ENCODE measurements at places on chromosomes 3 and 15. TPM values are rescaled to one million over a fixed set of nuclear protein-coding genes. Genes with fewer than 3 reads are reported as not detected.

GRCh38 chr3:68771681-68772080, 160.7 kb downstream of the TAFA4 start:
- DNase-seq: no peak

Gene CCR8
- not detected for total RNA-seq

GRCh38 chr15:83289160-83289559, 4.7 kb upstream of the BNC1 start:
- no peak for DNase-seq

DNA sequence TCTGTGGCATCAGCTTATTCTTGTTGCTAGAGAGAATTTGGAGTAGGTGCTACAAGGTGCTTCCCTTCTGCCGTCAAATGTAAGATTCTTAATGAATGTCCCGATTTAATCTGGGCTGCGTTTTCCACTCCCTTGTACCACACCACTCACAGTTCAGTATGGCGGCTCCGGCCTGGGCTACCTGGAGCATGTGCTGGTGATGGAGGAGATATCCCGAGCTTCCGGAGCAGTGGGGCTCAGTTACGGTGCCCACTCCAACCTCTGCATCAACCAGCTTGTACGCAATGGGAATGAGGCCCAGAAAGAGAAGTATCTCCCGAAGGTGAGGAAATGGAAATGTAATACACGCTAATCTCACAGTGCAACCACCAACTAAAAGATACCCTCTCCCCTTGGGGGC, 4.9 kb downstream of the IVD start:
- no peak for DNase-seq

Gene CYP1A1
- total RNA-seq: not detected

Gene ARF4
- 139 TPM for total RNA-seq

GRCh38 chr15:70867911-70868467, 14.0 kb upstream of the LARP6 start:
- DNase-seq: no peak

DNA sequence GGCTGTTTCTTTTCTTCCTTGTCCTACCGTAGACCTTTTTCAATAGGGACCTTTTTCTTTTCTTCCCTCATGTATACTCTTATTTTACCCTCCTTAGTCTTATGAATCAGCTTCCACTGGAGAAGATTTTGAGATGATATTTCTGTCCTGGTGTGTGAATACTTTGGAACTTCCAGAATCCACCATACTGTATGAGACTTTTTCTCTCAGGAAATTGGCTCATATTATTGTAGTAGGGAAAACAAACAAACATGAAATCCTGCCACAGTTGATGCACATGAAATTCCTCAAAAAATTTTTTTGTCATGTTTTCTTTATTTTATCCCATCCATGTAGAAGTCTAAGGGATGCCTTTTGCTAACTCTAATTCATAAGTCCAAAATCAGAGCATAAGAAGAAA, 289.3 kb upstream of the PLSCR5 start:
- no peak for DNase-seq

DNA sequence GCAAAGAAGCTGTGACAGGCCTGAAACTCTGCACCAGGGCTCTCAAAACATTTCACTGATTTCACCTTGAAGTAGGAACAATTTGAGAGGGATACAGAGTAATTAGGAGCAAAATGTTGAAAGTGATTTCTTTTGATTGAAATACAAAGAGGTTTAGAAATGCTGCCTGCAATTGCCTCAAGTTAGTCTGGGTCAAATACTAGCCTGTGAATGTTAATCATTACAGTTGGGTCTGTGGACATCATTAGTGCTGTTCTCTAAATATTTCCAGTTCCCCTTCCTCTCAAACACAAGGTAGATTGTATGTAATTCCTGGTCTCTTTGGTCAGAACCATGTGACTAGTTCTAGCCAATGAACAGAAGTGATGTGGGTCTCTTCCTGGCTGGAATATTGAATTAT, 152.3 kb upstream of the TSC22D2 start:
- no peak for DNase-seq

DNA sequence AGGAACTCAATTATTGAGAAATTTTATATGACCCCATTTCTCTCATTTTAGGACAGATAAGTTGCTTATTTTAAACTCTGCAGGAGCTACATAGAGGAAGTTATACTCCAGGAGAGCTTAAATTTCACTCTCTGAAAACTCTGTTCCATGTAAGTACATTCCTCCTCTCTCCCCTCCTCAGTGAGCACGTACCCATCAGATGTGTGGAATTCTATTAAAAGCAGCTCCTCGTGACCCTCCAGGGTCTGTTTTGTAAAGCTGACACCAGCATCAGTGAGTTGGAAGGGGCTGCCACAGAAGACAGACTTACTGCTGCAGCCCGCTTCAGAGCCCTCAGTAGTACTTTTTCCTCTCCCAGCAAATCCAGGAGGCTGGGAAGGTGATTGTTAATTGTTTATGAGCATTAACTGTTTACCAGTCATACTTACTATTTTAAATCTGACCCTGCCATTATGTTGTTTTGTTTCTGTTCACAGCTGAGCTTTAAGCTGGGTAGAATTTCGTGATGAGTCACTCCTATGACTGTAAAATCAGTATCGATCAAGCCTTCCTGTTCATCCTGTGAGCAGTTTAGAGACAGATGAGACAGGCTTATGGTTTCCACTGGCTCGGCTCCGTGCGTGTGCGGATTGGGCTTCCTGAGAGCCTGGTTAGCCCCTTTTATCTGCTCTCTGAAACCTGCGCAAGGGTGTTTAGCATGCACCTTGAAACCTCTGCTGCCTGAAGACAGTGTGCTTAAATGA, 20.4 kb downstream of the IGF1R start:
- DNase-seq: no peak

DNA sequence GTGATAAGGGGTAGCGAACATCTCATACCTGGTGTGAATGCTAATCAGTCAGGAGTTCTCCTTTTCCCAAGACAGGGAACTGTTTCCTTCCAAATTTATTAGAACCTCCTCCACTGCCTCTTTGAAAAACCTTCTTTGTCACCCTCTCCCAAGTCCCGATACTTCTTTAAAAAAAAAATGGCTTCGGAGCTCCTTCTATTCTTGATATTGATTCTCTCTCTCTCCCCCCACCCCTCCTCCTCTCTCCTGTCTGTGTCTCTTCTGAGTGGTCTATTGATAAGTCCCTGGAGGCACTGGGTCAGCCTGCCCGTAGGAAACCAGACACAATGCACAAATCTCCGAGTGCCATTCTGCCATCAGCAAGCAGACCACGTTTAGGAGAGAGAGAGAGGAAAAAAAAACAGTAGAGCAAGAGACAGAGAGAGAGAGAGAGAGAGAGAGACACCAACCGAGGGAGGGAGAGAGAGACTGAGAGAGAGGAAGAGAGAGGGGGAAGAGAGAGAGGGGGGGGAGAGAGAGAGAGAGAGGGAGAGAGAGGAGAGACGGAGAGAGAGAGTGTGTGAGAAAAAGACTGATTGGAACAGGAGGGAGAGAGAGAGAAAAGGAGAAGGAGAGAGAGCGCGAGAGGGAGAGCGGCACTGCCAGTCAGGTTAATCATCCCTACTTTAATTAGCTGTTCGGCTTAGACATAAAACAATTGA, 160.9 kb downstream of the TIGIT start:
- DNase-seq: no peak

- no peak for DNase-seq
These were observed 701.2 kb downstream of the NLGN1 start for GRCh38 chr3:174098746-174099145.

GRCh38 chr3:109900783-109901182, 563.4 kb upstream of the DPPA4 start:
- no peak for DNase-seq

DNA sequence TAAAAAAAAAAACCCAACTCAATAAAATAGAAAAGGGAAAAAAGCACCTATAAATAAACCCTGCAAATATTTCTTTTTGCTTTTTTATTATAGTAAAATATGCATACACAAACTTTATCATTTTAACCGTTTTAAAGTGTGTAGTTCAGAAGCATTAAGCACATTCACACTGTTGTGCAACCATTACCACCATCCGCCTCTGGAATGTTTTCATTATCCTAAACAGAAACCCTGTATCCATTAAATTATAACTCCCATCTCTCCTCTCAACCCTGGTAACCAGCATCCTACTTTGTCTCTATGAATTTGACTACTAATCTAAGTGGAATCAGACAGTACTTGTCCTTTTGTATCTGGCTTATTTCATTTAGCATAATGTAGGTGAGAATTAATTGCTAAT, 15.0 kb downstream of the CDCP1 start:
- no peak for DNase-seq

Gene ROBO1
- 13.3 TPM for total RNA-seq

- no peak for DNase-seq
These were observed 364.2 kb downstream of the LRTM1 start for GRCh38 chr3:54563501-54564200.

Gene GP5
- total RNA-seq: not detected

Gene TIMP4
- total RNA-seq: 56.7 TPM

DNA sequence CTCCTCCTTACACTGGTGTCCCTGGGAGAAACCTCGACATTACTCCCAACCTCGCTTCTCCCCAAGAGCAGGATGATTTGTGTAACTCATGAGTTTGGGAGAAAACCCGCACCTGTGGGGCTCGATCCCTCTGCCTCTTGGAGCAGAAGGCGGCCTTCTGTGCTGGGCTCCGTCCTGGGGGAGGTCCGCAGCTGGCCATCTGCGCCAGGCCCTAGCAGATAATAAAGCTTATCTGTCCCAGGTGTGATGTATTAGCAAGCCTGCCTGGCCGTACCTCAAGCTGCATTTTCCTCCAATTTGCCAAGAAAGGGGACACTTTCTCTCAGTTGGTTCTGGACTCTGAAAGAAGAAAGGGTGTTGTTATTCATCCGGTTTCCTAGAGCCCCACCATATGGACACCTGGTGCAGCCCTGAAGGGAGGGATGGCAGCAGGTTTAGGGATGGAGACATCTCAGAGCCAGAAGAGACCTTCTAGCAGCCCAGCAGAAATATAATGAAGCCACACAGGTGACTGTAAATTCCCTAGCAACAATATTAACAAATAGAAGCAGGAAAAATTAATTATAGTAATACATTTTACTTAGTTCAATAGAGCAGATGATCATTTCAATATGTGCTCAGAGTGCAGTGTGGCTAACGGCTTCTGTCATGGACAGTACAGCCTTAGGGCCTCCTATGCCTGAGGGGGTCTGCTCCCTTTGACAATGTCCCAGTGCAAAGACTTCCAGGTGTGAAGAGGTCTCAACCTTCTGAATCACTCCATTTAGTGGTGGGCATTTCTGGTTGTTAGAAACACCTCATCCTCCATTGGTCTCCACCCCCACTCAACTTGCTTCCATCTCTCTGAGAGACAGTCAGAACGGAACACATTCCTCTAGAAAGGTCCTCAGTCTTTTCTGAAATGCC, 94.8 kb downstream of the CPN2 start:
- DNase-seq: no peak

GRCh38 chr3:178629430-178630178, 93.4 kb downstream of the KCNMB2 start:
- DNase-seq: no peak
